Glomerular endothelial cell (primary cell): ENCODE measurements at places on chromosomes 5 and 9.

GRCh38 chr5:52605317-52606313 lies 182.1 kb upstream of the ITGA1 start:
- no peak for DNase-seq

GRCh38 chr5:158464383-158464782 lies 605.4 kb upstream of the CLINT1 start:
- no peak for DNase-seq

DNA sequence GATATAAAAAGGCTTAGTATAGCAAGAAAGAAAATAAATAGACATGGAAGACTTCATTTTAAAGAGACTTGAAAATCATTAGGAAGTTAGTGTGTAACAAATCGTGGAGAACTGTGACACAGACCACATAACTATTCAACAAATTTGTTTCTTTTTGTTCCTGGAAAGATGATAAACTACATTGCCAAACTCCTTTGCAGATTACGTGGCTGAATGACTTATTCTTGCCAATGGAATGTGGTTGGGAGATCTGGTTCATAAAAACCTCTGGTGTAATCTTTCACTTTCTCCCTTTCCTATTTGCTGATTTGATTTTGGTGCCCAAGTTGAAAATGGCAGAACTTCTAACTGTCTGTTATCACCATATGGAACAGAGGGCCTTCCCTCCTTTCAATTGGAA lies 328.9 kb upstream of the MEF2C start:
- DNase-seq: no peak

GRCh38 chr9:128414461-128414860 lies 6.2 kb upstream of the CERCAM start:
- no peak for DNase-seq

GRCh38 chr5:100780376-100780870 lies 122.7 kb downstream of the ST8SIA4 start:
- DNase-seq: no peak

DNA sequence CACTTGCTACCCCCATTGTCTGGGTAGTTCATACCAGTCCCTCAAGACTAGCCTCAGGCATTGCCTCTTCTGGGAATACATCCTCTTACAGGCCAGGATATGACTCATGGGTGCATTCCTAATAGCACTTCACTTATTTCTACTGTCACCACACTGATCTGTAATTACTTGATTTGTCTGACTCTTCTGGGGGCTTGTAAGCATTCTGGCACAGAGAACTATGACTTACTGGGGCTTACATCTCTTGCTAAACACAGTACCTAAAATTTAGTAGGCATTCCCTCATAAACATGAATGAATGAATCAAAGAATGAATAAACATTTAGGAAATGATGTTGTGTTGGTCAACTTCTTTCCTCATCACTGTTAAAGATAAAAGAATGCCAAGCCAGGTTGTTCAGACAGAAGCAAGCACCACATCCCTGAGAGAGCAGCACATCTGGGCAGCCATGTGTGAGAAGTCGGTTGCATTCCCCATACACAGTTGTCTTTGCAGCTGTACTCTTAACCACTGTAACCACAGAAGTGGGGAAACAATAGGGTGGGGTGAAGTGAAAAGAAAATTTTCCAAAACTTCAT lies 27.6 kb downstream of the IL7R start:
- DNase-seq: peak; percentile 20

- DNase-seq: no peak
These were observed 74.6 kb downstream of the ACTL7B start for GRCh38 chr9:108780942-108781734.

DNA sequence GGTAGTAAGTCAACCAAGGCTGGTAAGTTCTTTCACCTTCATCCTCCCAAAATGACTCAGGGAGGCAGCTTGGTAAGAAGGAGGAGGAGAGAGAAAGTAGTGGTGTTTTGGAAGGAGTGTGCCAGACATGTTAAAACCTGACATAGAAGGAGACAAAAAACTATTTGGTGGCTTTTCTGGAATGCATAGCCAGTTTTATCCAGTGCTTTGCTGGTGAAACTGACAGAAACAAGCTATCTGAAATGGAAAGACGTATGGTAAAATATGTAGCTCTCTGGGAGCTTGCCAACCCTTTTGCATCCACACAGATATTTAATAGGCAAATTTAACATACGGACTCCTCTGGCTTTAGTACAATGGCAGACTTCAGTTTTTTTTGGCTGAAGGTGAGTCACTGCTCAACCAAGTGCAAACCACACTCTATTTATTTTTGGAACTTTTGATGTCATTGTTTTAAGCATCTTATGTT lies 45.4 kb downstream of the RAB14 start:
- no peak for DNase-seq

DNA sequence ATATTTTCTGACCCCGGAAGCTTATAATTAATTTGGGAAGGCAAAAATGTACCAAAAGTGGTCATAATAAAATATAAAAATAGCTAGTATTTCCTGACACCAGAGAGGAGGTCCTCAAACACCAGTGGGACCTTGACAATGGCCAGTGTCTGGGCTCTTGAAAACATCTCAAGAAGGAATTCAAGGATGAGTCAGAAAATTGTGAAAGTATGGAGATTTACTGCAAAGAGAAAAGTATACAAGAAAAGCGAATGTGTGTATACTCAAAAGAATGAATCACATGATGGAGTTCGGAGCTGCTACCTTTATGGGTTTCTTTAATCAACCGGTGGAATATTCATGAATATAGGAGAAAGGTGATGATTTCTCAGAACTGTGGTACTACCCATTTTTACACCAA lies 1709.0 kb upstream of the WWC1 start:
- DNase-seq: no peak

DNA sequence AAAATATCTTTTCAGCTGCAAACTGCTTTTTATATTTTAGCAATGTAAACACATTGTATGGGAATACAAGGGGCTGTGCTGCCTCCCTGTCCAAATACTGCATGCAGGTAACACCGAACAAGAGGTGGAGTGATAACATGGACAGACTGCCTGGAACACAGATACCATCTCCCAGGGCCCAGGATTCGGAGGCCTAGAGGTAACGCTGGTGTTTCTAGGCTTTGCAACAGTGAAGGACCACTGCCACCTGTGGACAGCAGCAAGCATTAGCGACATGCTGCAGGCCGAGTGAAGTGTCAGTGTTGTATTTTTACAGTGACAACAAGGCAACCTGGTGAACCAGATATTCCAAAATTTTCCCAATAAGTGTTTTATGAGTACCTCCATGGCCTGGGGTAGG lies 379.1 kb downstream of the DMRT2 start:
- DNase-seq: no peak

GRCh38 chr5:170638051-170638450 lies 134.2 kb downstream of the KCNIP1 start:
- no peak for DNase-seq

GRCh38 chr9:128033609-128034008 lies 33.5 kb downstream of the NAIF1 start:
- DNase-seq: no peak

DNA sequence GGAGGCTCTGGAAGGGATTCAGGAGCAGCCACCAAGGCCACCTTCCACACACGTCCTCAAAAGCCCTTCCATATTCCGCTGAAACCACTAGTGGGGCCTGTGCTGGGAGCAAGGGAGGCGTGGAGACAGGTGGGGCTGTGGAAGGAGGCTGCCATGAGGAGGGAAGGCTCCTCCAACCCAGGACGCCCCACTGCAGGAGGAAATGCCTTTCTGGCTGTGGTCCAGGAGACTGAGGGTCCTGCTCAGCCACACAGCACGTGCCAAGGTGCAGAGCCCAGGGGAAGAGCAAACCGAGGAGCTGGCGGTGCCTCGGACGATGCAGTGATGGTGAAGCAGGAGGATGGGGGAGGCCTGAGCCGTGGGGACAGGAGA lies 49.5 kb downstream of the ADAMTS2 start:
- no peak for DNase-seq

DNA sequence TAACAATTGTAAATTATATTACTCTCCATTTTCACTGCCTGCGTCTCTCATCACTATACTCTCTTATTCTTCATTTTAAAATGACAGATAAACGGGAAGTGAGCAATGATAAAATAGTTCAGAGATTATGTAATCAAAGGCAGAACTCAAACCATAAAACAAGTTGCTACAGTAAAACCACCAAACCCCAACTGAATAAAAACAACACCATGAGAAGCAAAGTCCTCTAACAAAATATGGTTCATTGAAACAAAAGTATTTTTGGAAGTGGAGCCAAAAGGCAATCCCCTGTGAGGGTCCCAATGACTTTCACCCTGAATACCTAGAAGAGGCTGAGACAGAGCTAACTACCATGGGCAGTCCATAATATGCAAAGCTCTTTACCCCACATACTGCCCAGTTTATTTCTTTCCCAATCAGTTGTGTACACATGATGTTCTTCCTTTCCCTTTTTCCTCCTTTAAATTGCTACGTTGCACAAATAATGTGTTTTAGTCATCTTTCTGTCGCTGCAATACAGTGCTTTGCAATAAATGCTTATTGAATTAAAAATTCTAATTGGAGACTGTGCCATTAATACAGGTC lies 64.0 kb upstream of the PTGER4 start:
- no peak for DNase-seq

- DNase-seq: no peak
These were observed 73.8 kb upstream of the IL17B start for GRCh38 chr5:149452665-149453617.

DNA sequence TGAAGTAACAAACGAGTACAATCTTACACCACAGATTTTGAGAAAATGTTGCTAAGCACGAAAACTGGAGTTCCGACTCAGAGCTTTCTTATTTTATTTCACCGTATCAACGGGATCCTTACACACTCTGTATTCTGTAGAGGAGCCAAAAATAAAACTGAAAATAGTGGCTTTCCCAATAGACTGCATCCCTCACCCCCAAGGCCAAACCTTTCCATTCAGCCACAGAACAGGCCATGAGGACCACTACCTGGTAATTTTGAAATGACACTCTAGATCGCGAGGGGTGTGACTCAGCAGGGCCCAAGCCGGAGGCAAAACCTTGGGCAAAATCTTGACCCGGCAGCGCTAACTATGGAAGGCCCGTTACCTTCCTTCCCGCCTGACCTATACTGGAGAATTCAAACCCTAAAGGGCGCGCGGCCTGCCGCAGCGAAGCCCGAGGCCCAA lies 432 bp downstream of the HSPA9 start:
- DNase-seq: no peak

- no peak for DNase-seq
These were observed 25.6 kb downstream of the COL27A1 start for GRCh38 chr9:114180696-114181606.

GRCh38 chr5:38465702-38466423 lies 90.6 kb downstream of the LIFR start:
- no peak for DNase-seq
